ENCODE measurements at places on chromosomes 12 and 14.

GRCh38 chr12:32569259-32569658 lies 109.8 kb upstream of the DNM1L start:
- no peak for ATAC-seq

GRCh38 chr12:121652767-121653497 lies 16.5 kb downstream of the MORN3 start:
- ATAC-seq, result no peak

GRCh38 chr14:29462772-29463171 lies 464.9 kb downstream of the PRKD1 start:
- ATAC-seq, result no peak

GRCh38 chr12:92365333-92365732 lies 219.7 kb upstream of the BTG1 start:
- ATAC-seq, result no peak

DNA sequence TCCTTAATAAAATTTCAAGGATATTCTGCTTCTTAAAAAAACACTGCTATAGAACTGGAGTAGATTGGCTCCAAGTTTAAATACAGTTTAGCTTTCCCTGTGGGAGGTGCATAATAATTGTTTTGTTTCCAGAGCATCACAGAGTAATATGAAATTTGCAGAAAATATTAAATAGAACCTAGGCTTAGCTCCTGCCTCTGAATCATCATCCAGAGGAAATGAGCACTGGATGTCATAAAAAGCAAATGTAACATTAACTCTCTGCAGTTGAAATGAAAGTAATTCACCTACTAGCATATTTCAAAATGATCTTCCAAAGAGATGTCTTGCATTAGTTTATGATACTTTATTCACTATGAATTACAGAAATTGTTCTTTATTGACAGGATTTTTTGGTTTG lies 769.8 kb downstream of the C12orf50 start:
- no peak for ATAC-seq

- ATAC-seq, result no peak
These were observed 333.4 kb upstream of the CCDC196 start for GRCh38 chr14:66152747-66153146.

DNA sequence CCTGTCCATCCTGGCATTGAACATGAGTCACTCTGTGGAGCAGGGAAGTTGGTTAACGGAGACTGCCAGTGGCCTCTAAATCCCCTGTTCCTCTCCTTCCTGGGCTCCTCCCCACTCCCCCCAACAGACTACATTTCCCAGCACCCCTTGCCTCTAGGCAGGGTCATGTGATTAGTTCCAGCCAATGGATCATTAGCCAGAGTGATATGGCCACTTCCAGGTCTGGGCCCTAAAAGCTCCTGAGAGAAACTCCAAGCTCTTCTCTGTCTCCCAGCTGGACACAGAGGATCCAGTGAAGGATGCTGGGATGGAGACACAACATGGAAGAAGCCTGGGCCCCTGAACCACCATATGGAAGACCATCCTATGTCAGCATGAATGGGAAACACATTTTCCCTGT lies 54.4 kb upstream of the RFLNA start:
- ATAC-seq, result no peak

- no peak for ATAC-seq
These were observed 140.8 kb downstream of the DUSP6 start for GRCh38 chr12:89211456-89211855.

DNA sequence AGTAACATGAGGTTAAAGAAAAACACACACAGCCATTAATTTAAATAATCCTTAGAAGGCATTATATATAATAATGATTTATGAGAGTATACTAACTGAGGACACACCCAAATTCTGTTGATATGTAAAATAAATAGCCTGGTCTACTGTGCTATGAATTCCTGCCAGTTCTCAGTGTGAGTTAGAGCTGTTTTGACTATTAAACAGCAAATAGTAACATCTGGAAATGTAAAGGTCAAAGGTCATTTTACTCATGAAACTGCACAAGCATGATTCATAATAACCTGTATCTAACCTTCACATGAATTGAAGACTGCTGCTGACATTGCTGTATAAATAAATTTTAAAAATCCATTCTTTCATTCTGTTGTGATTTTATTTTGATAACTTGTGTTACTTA lies 966.7 kb downstream of the SLC6A15 start:
- ATAC-seq, result no peak
